ENCODE measurements at places on chromosomes 2 and 18.

DNA sequence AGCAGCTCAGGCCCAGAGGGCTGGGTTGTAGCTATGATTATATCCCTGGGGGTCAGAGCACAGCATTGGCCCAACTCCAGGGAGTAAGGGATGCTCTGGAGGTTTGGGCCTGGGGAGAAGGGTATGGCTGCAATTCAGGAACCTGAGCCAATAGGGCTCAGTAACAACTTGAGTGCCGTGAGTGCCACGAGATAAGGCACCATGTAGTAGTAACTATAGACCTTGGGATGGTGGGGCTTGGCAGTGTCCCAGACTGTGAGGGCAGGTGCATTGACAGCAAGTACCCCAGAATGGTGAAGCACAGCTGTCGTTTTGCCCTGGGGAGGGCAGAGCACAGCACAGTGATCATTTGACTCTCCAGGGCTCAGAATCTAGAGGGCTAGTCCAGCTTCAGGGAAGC lies 45.1 kb upstream of the ZNF396 start:
- DNase-seq = no peak

DNA sequence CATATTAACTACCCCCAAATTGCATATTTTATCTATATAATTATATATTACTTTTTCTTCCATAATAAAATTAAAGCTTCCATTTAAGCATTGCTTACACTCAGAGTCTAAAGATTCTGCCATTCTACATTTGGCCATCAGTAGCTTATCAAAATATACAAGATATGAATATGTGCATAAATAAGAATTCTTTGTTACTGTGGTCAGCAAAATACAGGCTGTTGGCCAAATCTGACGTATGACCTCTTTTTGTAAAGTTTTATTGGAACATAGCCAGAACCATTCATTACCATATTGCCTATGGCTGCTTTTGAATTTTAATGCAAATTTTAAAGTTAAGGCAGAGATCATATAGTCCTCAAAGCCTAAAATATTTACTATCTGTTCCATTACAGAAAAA lies 643.9 kb upstream of the VRK2 start:
- DNase-seq = no peak

GRCh38 chr2:67851016-67851415 lies 211.8 kb downstream of the C1D start:
- no peak for DNase-seq

GRCh38 chr2:41972179-41972578 lies 75.6 kb upstream of the PKDCC start:
- no peak for DNase-seq

DNA sequence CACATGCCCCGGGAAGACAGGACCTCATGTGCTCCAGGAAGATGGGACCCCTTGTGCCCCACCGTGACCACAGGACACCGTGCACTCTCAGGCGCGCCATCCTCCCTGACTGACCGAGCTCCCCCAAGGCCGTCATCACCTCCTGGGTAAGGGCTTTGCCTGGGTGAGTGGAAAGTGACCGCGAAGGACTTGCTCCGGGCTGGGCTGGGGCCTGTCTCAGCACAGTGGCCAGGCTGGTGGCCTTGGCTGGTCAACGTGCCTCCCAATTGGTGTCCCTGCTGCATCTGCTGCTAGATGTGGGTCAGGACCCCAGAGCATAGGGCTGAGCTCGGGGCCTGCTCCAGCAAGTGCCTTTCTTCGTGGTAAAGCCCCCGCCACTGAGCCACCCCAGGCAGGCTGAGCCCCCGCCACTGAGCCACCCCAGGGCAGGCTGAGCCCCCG lies 69.7 kb upstream of the CTDP1 start:
- no peak for DNase-seq

- no peak for DNase-seq
These were observed 165.9 kb downstream of the DYSF start for GRCh38 chr2:71619230-71619741.

DNA sequence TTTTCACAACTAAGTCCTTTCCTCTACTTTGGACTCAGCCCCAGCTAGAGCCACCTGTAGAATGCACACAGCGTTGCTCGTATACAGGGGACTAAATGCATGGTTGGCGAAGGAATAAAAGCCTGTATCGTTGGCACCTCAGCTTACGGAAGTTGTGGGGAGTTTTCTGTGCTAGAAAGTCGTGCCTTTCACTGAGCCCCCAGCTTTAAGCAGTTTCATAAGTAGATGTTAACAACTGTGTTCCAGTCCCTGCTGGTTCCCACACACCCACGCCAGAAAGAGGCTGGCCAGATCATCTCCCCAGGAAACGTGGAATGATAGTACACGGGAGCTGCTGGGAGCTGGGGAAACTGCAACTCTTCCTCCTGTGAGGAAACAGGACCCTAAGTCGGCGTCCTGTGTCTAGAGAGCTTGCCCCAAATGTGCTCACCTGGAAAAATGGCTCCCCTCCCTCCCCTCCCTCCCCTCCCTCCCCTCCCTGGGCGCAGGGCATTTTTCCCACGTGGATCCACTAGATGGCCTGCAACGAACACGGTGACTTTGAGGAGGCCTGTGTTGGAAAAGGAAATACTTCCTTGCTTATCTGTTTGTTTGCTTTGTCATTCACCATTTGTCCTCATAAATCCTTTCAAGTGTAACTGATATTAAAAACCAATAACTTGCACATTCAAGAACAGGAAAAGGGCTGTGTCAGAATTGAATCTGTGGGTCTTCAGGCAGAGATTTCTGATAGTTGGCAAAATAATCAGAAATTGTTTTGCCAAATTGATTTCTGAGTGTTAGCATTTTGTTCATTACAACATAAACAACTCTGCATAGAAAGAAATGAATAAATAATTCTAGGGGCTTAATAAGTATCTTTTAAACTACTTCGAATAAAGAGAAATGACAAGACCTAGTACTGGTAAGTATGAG lies 43.9 kb upstream of the RFX8 start:
- DNase-seq = peak; percentile 20

DNA sequence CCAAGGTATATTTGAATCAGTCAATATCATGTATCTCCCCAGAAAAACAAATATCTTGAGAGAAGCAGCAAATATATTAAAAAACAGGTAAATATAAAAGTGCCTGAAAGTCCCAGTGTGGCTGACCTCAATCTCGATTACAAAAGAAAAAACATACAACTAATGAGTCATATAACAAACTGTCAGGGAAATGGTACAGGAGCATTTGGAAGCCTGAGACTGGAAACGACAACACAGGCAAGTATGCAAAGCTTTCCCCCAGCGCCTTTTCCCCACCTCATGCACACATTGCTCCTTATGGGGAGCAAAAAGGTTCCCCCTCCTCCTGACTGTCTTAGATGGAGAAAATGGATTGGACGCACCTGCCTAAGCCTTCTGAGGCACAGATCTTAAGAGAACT lies 230.7 kb downstream of the TMX3 start:
- DNase-seq = no peak

DNA sequence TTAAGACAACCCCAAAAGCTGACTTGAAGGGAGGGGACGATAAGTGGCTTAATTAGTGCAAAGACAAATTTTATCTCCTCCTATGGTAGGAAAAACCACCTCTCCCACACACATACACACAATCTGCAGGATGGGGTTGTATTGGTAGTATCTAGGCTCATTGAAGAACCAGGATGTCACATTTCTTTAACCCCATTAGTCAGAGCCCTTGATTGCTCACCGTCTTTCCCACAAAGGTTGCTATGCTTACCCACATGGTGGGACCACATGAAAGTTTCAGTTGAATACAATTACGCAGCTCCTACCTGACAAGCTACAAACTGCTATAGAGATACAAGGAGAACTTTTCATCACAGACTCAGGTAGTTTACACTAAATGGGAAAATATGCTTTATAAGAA lies 765.0 kb upstream of the CELF4 start:
- no peak for DNase-seq

- no peak for DNase-seq
These were observed 3.8 kb downstream of the FN1 start for GRCh38 chr2:215431778-215432758.

- no peak for DNase-seq
These were observed 762.4 kb downstream of the DSC3 start for GRCh38 chr18:30280186-30280585.

DNA sequence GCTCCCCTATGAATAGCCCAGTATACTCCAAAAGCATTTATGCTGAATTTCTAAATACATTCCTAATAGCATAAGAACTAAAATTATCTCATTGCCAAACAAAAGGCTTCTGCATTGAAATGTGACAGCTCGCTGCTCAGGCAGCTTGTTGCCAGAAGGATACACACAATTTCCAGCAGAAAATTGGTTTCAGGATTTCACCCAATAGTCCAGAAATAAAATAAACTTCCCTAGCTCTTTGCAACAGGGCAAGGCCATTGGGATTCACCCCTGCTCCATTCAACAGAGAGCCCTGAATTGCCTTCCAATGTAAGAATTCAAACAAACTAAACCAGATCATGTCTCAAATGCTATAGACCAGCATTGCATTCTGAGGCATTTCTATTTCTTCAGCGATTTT lies 70.7 kb downstream of the RBM43 start:
- DNase-seq = no peak

DNA sequence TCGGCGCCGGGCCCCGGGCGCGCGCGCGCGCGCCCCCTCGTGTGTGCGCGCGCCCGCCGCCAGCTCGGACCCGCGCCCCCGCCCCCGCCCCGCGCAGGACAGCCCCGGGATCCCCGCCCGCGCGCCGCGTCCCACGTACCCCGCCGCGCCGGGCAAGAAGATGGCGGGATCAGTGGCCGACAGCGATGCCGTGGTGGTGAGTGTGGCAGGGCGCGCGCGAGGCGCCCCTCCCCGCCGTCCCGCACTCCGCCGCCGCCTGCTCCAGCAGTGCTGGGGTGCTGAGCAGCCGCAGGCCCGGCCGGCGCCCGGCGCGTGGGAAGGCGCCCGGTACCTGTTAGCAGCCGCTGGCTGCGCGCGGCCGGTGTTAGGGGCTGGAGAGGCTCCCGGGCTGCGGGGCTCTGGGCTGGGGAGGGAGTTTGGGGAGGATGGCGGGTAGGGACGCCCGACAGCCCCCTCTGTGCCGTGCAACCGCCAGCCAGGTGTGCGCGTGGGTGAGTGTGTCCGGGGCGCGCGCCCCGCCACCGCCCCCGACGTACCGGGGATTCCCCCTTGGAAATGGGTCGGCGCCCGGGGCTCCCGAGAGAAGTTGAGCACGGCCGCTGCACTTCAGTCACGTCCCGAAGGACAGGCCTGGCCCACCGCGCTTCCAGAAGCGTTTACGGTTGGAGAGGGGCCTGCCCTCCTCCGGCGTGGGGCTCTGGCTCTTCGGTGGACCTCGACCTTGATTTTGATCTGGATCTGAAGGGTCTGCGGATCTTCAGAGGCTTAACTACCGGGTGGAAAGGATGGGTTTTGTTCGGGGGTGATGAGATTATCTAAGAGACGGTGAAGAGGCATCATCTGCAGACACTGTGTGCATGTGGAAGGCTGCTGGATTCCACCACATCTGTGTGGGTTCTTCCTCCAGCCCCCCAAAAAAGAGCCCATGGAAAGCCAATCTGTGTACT lies 697 bp downstream of the LGALSL start:
- DNase-seq = no peak

GRCh38 chr18:2522112-2522511 lies 49.2 kb downstream of the METTL4 start:
- DNase-seq = no peak

DNA sequence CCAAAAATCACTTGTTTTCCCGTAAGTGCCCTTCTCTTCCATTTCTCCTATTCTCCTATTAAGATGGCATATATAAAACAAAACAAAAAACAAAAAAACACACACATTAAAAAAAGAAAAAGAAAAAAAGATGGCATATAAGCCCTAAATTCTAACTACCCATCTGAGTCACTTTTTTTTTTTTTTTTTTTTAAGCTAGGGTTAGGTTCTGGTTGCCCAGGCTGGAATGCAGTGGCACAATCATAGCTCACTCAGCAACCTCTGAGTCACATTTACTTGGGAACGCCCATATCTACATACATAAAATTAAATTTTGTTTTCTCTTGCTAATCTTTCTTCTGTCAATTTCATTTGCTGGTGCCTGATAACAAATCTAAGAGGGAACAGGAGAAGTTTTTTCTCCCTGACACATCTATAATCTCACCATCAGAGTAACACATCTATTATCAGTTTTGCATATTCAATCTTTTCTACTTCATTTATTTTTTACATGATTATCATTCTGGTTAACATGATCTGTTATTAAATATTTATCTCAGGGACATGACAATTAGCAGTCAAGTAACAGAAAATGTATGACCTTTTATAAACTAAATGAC lies 52.1 kb downstream of the EEF1B2 start:
- no peak for DNase-seq

DNA sequence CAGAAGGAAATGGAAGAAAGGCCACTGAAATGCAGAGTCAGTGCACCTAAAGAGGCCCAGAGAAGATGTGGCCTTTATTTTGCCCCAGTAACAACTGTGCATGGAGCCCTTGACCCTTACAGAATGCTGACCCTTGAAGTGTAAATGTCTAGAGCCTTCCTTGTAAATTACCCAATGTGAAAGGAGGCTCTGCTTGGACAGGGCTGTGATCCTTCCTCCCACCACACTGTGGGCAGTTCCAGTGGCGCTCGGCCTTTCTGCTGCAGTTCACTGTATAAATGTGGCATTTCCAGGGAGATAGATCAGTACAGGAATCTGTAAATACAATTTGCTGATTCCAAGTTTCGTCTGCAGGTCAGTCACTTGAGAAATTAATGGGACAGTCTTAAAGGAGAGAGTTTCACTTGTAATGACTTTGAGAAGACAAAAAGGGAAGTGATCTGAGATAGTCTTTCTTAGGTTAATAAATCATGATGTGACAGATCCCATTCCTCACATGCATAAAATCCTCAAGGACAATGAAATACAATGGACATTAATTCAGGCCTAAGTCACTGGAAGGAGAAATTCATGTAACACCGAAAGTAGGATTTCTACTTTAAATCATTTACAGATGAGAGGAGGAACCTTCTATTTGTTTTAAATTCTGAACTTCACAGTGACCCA lies 133.8 kb upstream of the LMAN1 start:
- DNase-seq = no peak
